ENCODE measurements at places on chromosomes 5 and 9. TPM values are rescaled to one million over a fixed set of nuclear protein-coding genes. Genes with fewer than 3 reads are reported as not detected.

- no peak for DNase-seq
Measured at GRCh38 chr5:122781465-122781864, 6.6 kb downstream of the SNX2 start.

- DNase-seq = no peak
Measured at GRCh38 chr5:36277521-36278176, 24.1 kb downstream of the RANBP3L start.

GRCh38 chr9:135887021-135887507, 20.3 kb downstream of the CAMSAP1 start:
- no peak for DNase-seq

AFF4 gene
- 64.7 TPM for total RNA-seq

KIF24 gene
- 12.3 TPM for total RNA-seq

DNA sequence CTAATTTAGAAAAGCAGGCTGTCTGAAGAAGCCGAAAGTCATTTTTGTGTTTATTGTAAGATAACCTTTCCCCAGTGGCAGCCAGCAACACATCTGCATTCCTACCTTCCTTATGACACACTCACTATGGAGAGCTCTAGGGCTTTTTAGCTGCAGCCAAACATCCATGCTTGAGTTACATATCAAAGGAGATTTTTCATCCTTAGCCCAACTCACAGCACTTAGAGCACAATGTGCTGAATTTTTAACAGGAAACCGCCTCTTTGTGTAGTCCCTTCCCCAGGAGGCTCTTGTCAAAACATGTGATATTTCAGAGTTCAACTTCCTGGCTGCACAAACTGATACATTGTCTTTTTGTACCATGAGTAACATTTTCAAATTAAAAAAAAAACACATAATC, 379.2 kb downstream of the CTNND2 start:
- DNase-seq = no peak

GRCh38 chr5:168585119-168585856, 6.1 kb upstream of the PANK3 start:
- no peak for DNase-seq

RUFY1 gene
- total RNA-seq = 54.9 TPM

TMEM174 gene
- not detected for total RNA-seq

- no peak for DNase-seq
Measured at GRCh38 chr5:32601623-32602295, 16.4 kb downstream of the SUB1 start.

PRKAA1 gene
- total RNA-seq = 41.8 TPM

DNA sequence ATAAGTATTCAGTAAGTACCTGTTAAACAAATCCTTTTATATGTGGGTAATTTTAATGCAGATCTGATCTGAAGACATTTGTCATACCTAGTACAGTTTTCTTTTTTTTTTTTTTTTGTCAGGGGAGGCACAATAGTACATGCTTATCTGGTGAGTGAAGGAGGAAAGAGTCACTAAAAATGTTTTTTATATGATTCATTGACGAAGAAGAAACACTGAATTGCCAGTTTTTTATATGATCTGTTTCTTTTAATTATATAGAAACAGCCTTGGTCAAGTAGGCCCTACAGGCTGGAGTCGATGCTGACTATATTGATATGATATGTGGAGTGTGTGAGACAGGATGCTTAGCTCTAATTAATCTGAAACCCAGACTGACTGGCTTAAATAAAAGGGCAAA, 315.2 kb downstream of the PSAT1 start:
- no peak for DNase-seq

GRCh38 chr9:4020038-4020754, 279.7 kb downstream of the GLIS3 start:
- no peak for DNase-seq

DNA sequence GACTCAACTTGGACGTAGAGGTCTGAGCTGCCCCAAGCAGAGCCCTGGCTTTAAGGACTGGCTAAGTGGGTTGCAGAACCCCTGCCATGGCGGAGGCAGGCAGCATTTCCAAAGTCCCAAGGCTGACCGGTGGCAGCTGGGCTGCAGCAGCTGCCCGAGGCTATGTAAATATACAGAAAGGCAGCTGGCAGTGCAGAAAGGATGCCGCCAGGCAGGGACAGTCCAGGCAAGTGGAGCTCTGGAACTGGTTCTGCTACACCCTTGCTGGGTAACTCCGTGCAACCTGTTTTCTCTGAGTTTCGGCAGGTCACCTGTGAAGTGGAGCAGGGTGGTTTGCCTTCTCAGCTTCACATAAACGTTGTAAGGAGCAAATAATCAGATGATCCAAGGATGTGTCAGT, 46.0 kb downstream of the SHB start:
- no peak for DNase-seq

DNA sequence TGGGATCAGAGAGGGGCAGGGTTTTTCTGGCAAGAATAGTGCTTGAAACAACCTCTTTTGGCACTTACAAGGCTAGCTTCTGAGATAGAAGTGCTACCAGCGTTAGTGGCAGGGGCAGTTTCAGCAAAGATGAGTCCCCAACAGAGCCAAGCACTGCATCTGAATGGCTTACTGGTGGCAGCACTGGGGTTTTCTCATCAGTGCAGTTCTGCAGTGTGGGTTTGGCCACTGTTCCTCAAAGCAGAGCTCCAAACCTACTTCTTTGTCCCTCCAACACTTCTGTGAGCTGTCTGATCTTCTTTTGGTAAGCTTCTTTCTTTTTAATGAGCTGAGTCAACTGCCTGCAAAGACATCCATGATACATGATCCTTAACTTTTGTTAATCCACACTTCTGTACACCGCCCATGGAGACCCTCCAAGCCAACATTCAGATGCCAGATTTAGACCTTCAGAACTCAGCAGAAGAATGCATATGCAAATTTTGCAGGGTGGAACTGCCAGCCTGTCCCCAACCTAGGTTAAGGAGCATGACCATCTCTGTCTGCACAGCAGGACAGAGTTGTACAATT, 29.9 kb upstream of the FSTL4 start:
- no peak for DNase-seq

DNA sequence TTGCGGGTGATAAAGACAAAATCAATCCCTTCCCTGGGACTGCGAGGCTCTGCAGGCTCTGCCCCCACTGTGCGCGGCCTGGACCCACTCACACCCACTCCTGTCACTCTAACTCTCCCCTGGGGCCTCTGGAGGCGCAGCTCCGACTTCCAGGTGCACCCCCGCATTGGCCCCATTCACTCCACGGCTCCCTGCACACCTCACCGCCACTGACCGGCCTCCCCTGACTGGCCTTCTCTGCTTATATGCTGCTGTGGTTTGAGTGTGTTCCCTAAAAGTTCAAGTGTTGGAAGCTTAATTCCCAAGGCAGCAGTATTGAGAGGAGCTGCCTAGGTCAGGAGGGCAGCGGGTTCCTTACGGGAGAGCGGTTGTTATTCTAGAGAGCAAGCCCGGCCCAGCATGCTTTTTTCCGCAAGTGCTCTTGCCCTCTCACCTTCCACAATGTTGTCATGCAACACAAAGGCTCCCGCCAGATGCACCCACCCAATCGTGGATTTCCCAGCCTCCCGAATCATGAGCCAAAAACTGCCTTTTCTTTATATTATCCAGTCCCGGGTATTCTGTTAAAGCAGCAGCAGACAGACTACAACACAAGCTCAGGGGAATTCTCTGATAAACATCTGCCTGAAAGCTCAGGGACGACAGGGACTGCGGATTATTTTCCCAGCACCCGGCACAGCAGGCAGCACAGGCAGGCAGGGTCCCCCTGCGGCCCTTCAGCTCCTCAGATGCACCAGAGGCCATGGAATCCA, 73.5 kb upstream of the LRRTM2 start:
- no peak for DNase-seq

DNA sequence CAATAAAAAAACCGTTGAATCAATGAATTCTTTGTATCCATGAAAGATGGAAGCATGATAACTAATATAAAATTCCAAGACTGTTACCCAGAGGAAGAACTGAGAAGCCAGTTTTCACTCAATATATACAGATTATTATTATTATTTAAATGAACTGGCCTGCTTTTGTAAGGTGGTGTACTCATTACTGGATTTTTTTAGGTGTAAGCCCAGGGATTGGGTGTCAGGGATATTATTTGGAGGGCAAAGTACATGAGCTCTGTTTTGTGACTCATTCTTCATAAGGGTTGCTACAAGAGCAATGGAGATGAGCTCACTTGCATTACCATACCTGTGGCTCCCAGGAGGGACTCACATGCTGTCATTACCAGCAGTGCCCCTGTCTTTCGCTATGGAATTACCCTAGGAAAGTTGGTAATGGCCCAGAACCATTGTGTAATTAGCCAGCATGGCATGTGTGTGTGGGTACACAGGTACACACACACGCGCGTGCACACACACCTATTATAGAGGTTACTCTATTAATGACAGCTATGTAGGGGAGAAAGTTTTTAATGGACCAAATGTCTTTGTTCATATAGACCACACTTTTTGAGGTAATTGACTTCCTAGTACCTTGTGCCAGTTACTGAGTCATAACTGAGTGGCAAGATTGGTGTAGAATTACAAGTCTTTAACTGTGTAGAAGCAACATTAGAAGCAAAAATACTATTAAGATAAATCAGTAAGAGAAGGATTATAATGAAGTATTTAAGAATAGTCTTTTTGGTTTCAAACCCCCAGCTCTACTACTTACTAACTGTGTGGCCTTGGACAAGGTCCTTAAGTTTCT, 143.4 kb downstream of the GDNF start:
- no peak for DNase-seq

PLEKHG4B gene
- total RNA-seq = 21.7 TPM

Measured in neural crest cell (in vitro differentiated cells).